ENCODE measurements at places on chromosomes 6 and 20. TPM values are rescaled to one million over a fixed set of nuclear protein-coding genes. Genes with fewer than 3 reads are reported as not detected.

Gene DEF6
- 11.6 TPM for total RNA-seq

DNA sequence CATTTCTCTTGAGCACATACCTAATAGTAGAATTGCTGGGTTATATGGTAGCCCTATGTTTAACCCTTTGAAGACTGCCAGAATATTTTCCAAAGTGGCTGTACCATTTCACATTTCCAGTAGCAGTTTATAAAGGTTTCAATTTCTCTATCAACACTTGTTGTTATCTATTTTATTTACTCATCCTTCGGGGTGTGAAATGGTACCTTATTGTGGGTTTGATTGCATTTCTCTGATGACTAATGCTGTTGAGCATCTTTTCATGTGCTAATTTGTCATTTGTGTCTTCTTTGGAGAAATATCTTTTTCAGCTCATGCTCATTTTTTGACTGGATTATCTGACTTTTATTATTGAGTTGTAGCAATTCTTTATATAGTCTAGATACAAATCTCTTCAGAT, 5.4 kb downstream of the ENPP4 start:
- DNase-seq, result no peak

DNA sequence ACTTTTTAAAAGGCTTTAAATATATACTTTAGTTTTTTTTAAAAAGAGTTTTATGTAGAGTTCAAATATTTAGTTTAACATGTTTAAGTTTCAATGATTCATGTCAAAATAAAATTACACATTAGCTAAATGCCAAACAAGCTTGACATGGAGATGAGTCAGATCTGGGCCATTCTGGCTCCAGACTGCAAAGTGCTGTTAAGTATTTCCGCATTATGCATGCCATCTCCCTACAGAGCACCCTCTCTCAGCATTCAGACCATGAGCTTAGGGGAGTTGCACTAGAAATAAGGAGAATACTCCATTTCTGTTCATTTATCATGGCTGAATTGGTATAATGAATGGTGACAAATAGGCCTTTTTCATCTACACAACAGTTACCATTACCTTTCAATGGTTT, 21.5 kb upstream of the HS3ST5 start:
- peak; percentile 18 for DNase-seq

GRCh38 chr6:149140137-149140909, 177.2 kb upstream of the TAB2 start:
- DNase-seq, result no peak

Measured in tongue (tissue), 3 donors.